ENCODE measurements at places on chromosomes 2 and 18.
A peak's percentile ranks its signal among the peaks of the same experiment; 100 is the strongest.

- no peak for DNase-seq
Observed at GRCh38 chr18:54888378-54888777, 60.1 kb downstream of the RAB27B start.

GRCh38 chr2:1795261-1796231, 51.2 kb upstream of the PXDN start:
- no peak for DNase-seq

GRCh38 chr2:230328155-230328458, 1.1 kb downstream of the SP140L start:
- no peak for DNase-seq

DNA sequence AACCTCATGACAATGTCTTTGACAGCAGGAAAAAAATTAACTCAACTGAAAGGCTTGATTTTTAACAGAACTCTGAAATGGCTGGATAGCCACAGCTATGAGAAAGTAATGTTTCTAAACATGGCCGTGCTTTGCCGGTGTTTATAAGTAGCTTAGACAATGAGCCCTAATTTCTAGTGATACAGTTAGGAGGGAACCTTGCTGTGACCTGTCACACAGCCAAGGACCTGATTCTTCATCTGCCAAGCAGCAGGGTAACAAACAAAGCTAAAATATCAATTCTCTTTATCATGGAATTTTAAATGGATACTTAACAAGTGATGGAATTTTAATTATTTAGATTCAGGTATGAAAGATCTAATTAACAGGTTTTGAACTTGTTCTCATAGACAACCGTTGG, 24.3 kb upstream of the DYNC2LI1 start:
- no peak for DNase-seq

DNA sequence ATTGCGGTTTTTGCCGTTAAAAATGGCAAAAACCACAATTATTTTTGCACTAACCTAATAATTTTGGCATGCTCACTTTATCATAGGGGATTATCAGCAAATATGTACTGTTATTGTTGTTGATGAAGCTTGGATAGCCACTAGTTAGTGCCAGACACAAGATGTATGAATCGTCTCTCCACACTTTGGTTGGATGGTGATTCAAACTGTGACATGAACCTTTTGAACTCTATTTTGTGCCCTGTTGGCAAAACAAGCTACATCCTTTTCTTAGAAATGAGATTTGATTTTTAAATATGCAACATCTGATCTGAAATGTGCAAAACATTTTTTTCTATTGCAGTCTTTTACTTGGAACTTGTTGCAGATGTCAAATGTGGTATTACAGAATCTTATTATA, 48.8 kb upstream of the DTNB start:
- DNase-seq, result no peak

GRCh38 chr18:39225373-39225772, 1659.8 kb upstream of the CELF4 start:
- no peak for DNase-seq

DNA sequence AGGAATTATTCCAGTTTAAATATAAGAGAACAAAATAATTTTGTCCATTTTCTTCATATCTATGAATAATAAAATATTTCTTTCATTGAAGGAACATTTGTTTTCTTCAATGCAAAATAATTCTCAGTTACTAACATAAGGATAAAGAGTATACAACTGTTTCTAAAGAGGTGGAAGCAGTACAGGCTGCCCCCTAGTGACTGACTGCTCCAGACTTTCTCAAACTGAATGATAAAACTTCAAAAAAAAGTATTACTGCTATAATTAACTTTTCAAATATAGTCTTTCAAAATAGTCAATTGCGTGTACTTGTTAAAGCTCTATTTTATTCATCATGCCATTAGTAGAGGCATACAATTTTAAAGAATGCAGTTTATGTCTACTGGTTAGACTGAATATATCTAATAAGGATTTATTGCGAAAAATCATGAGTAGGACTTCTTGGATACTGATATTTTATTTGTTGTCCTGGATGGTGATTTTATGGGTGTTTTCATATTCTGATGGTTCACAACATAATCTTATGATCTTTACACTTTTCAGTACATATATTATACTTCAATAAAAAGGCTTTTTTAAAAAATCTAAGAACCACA, 100.1 kb downstream of the WDPCP start:
- DNase-seq, result peak; percentile 42

DNA sequence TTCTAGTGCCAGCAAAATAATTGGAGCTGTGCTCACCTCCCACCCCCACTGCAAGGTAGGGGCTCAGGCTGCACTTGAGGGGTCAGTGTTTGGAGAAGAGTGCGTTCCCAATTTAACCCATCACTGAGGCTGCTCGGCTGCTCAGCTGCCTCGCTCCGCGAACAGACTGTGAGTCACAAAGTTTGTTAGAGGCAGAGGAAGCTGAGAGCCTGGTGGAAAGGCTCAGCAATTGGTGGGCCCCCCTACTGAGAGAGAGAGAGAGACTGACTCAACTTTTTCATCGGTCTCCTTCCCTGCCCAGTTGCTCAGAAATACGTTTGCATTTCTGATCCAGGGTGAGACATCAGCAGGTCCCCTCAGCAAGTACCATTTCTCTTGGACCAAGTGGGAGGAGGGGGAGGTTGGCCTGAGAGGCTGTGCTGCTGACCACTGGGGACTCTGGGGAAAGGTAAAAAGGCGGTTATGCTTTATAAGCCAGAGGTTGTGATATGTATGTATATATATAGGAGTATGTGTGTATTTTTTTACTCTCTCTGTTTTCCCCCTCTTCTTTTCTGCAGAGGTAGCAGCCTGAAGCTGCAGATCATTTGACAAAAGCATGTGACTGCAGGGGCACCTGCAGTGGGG, 1.5 kb downstream of the EFR3B start:
- DNase-seq, result peak; percentile 68

DNA sequence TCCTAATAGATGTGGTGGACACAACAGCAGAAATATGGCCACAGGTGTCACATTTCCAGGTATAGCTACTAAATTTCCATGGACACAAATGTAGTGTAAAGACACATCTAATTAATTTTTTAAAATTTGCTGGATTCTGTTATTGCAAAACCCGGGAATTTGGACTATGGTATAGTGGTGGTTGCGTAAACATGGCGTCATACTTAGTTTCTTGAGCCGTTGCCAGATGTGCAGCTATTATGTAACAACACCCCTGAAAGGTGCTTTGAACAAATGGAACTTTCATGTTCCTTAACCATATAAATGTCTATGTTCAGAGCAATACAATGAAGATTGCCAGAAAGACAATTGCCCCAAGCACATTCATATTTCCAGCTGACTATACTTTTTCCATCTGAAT, 85.9 kb downstream of the HRH4 start:
- DNase-seq, result no peak

Measured in neural progenitor cell (in vitro differentiated cells).